Osteocyte (in vitro differentiated cells): ENCODE measurements at places on chromosomes 7 and 10. TPM values are rescaled to one million over a fixed set of nuclear protein-coding genes. Genes with fewer than 3 reads are reported as not detected.

DNA sequence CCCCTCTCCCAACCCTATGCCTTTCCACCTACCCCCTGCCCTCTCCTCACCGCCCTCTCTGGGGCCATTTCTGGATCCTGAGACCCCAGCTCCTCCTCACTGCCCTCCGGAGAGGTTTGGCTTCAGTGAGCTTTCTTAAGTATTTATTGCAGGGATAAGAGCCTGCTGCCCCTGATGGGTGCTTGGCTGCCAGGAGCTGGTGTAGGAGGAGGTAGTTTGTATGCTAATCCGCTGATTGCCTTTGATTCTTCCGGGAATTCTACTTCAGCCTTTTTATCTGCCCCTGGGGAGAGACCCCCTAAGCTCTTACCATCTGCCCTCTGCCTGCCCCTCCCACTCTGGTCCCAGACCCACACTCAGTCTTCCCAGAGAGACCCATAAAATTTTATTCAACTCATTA, 263.5 kb upstream of the PODXL start:
- H3K4me3 ChIP-seq, result no peak overlapping the region
- no peaks in the 10 kb centered on the region for H3K36me3 ChIP-seq
- no peak overlapping the region for H3K27ac ChIP-seq
- no peaks in the 10 kb centered on the region for H3K4me1 ChIP-seq
- no peak for DNase-seq

DNA sequence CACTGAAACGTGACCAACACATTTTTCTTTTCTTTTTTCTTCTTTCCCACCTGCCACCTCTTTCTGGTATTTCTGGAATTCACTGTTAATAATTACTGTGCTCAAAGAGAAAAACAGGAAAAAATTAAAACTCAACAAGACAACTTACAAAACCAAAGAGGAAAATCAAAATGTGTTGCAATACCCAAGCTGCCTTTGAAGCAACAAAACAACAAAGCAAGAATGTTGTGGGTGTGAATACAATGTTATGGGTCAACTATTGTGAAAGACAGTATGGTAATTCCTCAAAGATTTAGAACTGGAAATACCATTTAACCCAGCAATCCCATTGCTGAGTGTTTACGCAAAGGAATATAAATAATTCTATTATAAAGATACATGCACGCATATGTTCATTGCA, 415.1 kb downstream of the GFRA1 start:
- no peak for DNase-seq
- peaks cover 5% of the 10 kb centered on the region for H3K4me1 ChIP-seq
- H3K27ac ChIP-seq, result no peak overlapping the region
- no peak overlapping the region for H3K4me3 ChIP-seq
- no peaks in the 10 kb centered on the region for H3K27me3 ChIP-seq

GRCh38 chr7:46230990-46231305, 309.9 kb upstream of the IGFBP3 start:
- peaks cover 38% of the 10 kb centered on the region for H3K4me1 ChIP-seq
- H3K4me3 ChIP-seq, result no peak overlapping the region
- H3K27ac ChIP-seq, result peak overlapping the region; percentile 75
- H3K27me3 ChIP-seq, result no peaks in the 10 kb centered on the region
- no peaks in the 10 kb centered on the region for H3K36me3 ChIP-seq
- no peak for DNase-seq

GRCh38 chr10:32376097-32376496, 29.1 kb upstream of the EPC1 start:
- peaks cover 4% of the 10 kb centered on the region for H3K36me3 ChIP-seq
- H3K4me1 ChIP-seq, result peaks cover 29% of the 10 kb centered on the region
- H3K27ac ChIP-seq, result no peak overlapping the region
- DNase-seq, result no peak
- no peaks in the 10 kb centered on the region for H3K27me3 ChIP-seq
- no peak overlapping the region for H3K4me3 ChIP-seq

GRCh38 chr10:123249894-123250293, 95.7 kb downstream of the BUB3 start:
- no peak for DNase-seq
- H3K36me3 ChIP-seq, result no peaks in the 10 kb centered on the region
- no peak overlapping the region for H3K27ac ChIP-seq
- H3K27me3 ChIP-seq, result peaks cover 2% of the 10 kb centered on the region
- H3K4me3 ChIP-seq, result no peak overlapping the region

CHRM2 gene
- total RNA-seq, result 27.3 and 30.0 TPM in 2 replicates

MRC1 gene
- total RNA-seq, result not detected in 2 replicates
